Transverse colon (tissue), 4 donors: ENCODE measurements at places on chromosomes 6 and 20. TPM values are rescaled to one million over a fixed set of nuclear protein-coding genes. Genes with fewer than 3 reads are reported as not detected.

- no peaks in the 10 kb centered on the region for H3K4me1 ChIP-seq
- no peaks in the 10 kb centered on the region for H3K27me3 ChIP-seq
- no peak within 1 kb of the TSS for H3K4me3 ChIP-seq
- no peak within 1 kb of the TSS for H3K27ac ChIP-seq
- no peaks in the 10 kb centered on the region for H3K36me3 ChIP-seq
These were observed at the start of gene POU5F1 for GRCh38 chr6:31170600-31170881. TSS of gene POU5F1 (minus strand) at chr6:31170682. CDS start at chr6:31170620, 62 bp downstream.

DNA sequence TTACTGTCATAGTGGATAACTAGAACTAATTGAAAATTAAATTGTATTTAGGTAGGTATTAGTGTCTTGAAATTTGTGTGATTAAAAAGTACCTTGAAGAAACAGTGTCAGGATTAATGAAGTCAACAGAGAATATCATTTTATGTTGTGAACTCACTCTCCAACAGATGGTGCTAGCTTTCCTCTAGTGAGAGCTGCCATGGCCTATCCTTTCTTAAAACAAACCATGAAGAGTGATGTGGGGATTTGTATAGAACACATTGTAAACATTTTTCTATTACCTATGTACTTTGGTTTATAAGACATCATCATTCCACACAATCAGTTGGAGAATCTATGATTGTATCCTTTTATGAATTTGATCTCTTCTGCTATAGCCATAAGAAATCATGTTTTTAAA lies 4.8 kb upstream of the SRSF12 start:
- H3K36me3 ChIP-seq, result no peaks in the 10 kb centered on the region
- peaks cover 3% of the 10 kb centered on the region for H3K27me3 ChIP-seq
- no peaks in the 10 kb centered on the region for H3K4me1 ChIP-seq
- H3K4me3 ChIP-seq, result no peak overlapping the region

DNA sequence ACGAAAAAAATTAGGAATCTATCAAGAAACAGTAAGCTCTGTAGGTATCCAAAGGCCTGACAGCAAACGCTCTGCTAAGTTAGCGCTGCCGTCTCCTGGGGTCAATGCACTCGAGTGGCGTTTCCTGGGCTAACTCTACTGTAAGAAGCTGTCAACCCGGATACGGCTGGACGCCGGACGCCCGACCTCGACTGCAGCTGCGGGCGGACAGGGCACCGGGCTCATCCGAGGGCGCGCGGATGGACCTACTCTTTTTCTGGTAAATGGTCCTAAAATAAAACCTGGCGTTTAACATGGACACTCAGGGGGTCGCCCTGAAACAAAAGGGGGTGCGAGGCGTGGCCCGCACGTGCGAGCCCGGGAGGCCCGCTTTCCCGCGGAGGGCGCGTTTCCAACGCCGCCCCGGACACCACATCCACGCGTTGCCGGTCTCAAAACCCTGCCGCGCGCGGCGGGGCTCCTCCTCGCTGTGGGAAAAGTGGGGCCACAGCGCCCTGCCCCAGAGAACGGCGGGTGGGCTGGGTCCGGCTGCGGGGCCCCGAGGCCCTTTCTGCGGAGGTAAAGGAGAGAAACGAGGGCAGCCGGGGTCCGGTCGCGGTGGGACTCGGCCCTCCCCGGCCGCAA lies 537 bp downstream of the TCP1 start:
- peak overlapping the region; percentile 80 for H3K4me3 ChIP-seq
- H3K27me3 ChIP-seq, result no peaks in the 10 kb centered on the region
- H3K27ac ChIP-seq, result peak overlapping the region; percentile 92
- peak; percentile 70 for DNase-seq
- peaks cover 38% of the 10 kb centered on the region for H3K4me1 ChIP-seq

Gene MBOAT1
- 65.9 TPM for total RNA-seq

Gene KCNG1
- total RNA-seq, result 3.8 TPM

Gene HRH3
- total RNA-seq, result not detected

Gene PNLDC1
- total RNA-seq, result 1.5 TPM
